Left ventricle myocardium superior (tissue), 1 donor: ENCODE measurements at places on chromosomes 6 and 20.

DNA sequence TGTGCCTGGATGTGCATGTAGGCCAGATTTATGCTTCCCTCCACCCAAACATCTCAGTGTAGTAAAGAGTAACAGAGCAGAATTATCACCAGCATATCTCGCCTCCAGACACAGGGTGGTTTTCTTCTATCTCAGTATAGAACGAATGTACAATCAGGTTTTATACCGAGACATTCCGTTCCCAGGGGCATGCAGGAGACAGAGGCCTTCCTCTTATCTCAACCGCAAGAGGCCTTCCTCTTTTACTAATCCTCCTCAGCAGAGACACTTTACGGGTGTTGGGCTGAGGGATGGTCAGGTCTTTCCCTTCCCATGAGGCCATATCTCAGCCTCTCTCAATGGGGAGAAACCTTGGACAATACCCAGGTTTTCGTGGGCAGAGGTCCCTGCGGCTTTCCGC is 36.4 kb upstream of the MC3R start:
- DNase-seq: no peak

DNA sequence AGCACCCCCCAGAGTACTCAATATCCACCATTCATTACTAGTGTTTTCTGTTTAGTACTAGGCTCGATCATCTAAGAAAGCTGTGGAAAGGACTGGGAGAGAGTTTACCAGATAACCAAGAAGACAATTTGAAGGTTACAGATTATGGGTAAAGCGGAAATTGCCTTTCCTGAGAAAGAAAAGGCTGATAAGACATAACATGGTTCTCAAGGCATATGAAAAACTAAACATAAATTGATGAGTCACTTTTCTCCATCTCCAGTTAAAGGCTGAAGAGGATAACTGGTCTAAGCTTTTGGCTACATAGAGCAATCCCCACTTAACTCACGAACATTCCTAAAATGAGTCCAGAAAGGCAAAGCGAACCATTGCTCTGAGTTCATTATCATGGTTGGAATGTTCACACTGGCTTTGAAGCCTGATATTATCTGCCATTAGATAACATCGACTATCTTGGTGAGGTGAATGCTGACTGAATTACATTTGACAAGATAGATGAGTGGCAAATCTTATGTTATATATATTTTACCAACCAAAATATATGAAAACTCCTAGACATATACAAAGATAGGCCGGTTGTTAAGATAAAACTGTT is 65.8 kb downstream of the BTBD9 start:
- no peak for DNase-seq

DNA sequence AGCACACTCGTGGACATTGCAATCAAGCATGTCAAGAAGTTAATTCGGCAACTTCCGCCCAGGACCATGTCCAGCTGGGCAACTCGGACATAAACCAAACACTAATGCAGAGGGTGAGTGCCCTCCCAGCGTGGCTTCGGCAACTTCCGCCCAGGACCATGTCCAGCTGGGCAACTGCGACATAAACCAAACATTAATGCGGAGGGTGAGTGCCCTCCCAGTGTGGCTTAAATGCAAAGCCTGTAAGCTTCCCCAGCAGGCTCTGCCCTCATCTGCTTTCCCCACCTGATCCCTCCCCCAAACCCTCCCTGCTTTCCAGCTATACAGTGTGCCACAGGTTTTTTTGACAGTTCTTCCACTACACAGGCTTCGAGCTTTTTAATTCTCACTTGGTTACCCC is 143.4 kb downstream of the PXDC1 start:
- DNase-seq: no peak

DNA sequence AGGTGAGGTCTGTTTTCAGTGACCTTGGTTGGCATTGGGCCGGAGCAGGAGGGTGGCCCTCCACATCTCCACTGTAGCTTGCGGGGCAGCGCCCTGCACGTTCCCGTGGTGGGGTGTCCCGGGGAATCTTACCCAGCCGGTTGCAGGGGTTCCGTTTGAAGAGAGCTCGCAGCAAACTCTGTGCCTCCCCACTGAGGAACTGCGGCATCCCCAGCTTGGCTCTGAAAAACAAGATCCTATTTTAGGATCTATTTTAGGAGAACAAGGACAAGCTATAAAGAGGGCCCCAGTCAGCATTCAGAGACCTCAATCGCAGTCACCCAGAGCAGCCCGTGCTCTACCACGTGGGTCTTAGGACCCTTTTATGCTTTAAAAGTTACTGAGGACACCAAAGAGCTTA is 97.8 kb downstream of the RAMACL start:
- no peak for DNase-seq

GRCh38 chr20:64080013-64080812 is at the start of gene OPRL1:
Gene OPRL1, plus strand, starts transcription at chr20:64080082. Its CDS starts 12,639 bp downstream, at chr20:64092721.
- DNase-seq: no peak

- no peak for DNase-seq
Observed at GRCh38 chr6:163133017-163133416, 281.5 kb upstream of the QKI start.
